CD4-positive, alpha-beta T cell treated with Interferon alpha-2 for 1 hour (primary cell): ENCODE measurements at places on chromosomes 7 and 10.

GRCh38 chr10:90960355-90960814 is 39.5 kb upstream of the ANKRD1 start:
- DNase-seq: no peak

- DNase-seq: no peak
Observed at GRCh38 chr10:62665771-62666170, 138.7 kb upstream of the ADO start.

DNA sequence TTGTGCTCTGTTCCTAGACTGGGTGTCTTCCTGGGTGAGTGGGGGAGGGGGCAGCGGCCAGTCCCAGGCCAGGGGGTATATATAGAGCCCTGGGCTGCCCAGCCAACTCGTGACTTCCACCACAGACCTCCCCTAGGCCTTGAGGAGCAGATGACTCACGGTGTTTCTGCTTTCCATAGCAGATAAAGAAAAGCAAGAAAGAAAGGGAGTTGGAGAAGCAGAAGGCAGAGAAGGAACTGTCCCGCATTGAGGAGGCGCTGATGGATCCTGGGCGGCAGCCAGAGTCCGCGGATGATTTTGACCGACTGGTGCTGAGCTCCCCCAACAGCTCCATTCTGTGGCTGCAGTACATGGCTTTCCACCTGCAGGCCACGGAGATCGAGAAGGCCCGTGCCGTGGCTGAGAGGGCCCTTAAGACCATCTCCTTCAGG is 10.1 kb downstream of the CALHM2 start:
- no peak for DNase-seq

GRCh38 chr10:89119651-89120050 is 87.5 kb downstream of the CH25H start:
- no peak for DNase-seq

DNA sequence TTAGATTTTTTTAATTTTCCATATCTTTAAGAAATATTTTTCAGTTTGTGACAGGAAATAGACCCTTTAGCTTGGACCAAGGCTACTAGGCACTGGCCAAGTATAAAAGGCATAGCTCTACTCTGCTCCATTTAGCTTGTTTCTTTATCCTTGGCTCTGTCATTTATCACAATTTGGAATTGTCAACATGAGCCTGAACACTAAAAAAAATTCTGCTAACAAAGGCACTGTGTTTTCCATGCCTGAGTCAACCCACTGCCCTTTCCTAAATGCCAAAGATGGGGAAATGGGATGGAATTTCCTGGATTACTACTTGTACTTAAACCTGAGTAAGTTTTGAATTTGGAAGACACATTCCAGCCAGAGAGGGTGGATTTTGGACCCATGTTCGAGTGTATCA is 128.4 kb downstream of the NSUN6 start:
- no peak for DNase-seq

DNA sequence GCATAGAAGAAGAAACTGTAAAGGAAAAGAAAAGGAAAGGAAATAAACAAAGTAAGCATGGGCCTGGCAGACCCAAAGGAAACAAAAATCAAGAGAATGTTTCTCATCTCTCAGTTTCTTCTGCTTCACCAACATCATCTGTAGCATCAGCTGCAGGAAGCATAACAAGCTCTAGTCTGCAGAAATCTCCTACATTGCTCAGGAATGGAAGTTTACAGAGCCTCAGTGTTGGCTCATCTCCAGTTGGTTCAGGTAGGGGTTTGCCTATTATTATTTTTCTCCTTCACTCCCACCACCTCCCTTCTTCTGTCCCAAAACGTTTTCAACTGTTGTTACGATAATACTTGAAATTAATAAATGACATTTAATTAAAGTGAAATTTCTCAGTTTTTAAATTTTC is 139.6 kb downstream of the MLLT10 start:
- no peak for DNase-seq

GRCh38 chr10:101772895-101773761 is 2.8 kb downstream of the FGF8 start:
- no peak for DNase-seq

DNA sequence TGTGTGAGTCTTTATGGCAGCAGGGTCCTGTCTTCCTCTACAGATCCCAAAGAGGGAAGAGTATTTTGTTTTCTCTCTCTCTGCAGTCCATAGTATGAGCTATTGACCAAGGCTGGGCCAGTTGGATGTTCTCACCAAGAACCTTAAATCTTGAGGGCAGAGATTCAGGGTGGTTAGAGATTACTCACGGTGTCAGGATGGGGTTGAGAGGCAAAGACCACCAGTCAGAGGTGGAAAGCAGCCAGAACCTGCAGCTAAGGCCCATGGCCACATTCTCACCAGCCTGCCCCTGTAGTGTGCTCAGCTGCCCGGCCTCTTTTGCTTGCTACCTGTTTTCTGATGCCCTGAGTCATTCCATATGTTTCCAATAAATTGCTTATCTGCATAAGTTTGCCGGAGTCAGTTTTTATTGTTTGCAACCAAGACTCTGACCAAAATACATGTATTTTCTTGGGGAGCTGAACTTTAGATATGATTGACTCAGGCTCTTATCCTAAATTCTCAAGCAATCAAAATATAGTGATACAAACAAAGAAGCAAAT is 67.0 kb downstream of the MAP3K8 start:
- no peak for DNase-seq

DNA sequence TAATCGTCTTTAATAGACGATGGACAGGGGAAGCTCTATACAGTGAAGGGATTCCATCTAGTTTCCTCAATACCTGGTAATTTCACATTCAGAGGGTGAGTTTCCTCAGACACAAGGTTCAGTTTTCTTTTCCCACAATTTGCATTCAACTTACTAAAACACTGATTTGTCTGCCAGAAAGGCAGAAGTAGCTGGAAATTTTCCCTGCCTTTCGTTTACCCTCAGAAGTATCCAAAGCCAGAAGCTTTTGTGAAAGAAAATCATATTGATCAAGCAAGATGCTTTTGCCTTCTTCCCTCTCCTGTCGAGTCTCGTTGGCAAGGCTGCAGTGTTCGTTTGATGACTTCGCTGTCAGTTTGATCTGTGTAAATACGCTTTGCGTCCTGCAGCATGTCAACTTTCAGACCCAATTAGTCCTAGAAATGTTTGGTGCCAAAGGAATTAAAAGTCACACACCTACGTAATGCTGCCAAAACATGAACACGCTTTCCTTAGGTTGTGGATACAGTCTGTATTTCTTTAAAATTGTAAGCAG is 631.9 kb upstream of the FOXK1 start:
- DNase-seq: no peak
